Activated CD4-positive, alpha-beta T cell treated with anti-CD3 and anti-CD28 coated beads, Interleukin-2, amount 50 U/mL, for 24 hours (primary cell): ENCODE measurements at places on chromosomes 2 and 18.

DNA sequence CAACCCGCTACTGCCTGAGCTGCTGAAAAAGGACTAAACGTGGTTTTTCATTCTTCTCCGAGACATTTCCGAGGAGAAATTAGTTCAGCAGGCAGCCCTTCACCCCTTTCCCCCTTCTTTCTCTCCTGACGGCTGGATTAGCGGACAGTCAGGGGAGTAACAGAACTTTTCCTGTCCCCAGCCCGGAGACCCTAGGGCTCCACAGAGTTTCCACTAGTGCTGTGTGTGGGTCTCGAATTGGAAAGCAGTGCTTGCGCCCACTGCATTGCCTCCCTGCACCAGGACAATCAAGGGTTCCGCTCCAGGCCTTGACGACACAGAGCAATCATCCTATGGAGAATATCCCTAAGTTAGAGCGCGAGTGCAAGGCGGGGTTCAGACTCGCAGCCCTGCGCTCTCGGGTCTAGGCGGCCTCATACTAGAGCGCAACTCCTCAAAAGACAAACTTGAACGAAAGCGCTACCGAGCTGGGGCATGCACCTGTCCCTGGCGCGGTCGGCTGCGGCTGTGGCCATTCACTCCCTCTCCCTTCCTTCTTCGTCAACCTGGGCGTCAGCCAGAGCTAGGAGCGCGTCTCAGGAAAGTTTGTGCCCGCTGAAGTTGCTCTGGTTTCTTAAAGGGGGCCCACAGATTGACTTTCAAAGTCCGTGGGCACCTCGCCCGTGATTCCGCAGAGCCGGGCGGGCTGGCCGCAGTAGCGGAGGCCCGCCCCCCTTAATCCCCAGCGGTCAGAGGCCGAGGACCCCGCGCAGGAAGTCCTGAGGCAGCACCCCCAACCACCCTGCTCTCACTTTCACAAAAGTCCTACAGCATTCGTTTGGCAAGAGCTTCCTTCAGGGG is 801 bp downstream of the OSR1 start:
- DNase-seq = no peak

DNA sequence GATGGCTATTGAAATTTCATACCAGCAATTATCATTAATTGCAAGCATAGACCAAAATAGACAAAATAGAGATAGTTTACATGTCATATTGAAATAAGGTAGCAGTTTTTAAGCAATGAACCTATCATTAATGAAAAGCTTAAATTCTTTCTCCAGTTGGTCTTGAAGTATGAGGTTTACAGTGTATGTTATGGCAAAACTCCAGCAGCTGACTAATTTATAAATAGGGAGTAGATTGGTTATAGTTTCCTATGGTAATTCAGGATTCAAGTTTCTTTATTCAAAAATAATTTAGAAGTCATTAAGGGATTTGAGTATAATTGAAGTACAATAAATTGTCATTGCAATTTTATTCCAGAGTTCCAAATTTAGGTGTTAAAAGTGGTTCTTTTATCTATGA is 69.6 kb upstream of the COL5A2 start:
- DNase-seq = no peak

DNA sequence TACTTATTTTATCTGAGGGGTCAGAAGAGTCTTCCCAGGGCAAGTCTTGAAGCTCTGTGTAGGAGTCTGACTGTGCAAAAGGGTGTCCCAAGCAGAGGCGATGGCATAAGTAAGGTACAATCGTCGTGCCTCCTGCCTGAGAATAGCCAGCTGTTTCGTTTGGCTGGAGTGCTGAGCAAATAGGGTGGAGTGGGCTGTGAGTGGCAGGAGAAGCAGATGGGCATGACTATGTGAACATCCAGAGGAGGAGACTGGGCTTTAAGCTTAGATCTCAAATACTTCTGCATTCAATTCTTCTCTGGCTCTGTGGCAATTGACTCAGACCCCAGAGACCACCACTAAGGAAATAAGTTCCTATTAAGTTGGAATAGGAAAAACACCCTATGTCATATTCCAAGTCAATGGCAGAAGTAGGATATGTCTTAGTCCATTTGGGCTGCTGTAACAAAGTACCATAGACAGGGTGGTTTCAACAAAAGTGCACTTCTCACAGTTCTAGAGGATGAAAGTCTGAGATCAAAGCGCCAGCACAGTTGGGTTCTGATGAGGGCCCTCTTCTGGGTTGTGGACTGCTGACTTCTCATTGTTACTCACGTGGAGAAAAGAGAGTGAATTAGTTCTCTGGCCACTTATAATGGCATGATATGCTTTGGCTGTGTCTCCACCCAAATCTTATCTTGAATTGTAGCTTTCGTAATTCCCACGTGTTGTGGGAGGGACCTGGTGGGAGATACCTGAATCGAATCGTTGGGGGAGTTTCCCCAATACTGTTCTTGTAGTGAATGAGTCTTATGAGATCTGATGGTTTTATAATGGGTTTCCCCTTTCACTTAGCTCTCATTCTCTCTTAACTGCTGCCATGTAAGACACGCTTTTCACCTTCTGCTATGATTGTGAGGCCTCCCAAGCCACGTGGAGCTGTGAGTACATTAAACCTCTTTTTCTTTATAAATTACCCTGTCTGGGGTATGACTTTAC is 120.2 kb downstream of the LPIN1 start:
- no peak for DNase-seq

GRCh38 chr18:58363767-58364540 is 264.9 kb downstream of the ALPK2 start:
- no peak for DNase-seq

DNA sequence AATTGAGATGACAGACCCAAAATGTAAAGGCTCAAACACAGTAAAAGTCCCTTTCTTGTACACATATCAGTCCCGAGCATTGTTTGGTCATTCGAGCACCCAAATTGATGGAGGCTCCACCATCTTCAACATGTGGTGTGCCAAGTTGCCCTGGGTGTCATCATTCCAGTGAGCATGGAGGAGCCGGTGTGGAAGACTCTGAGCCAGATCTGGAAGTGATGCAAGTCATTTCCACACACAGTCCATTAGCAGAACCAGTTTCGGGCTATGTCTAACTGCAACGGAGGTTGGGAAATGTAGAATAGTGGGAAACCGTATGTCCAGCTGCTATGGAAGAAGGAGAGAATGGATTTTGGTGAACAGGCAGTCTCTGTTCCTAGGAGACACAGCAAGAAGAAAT is 40.9 kb upstream of the BZW1 start:
- DNase-seq = no peak

- DNase-seq = peak; percentile 30
Measured at GRCh38 chr2:168336786-168337388, 89.5 kb upstream of the STK39 start.

DNA sequence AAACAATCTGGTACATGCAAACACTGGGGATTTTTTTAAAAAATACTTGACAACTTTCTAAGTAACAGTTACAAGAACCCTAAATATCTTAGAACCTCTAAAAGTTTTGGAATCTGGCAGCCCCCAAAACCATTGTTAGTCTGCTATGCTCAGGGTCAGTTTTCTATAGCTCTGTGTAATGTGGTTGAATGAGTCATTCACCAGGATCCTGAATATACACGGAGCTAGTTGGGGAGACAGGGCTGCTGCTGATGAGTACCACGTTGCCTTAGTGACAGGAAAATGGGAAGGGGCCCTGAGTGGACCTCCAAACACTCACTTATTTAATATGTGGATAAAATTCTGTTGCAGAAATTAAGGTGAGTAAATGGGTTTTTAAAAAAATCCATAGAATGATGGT is 36.9 kb upstream of the TANC1 start:
- DNase-seq = no peak
